Dermis blood vessel endothelial cell (primary cell): ENCODE measurements at places on chromosomes 2 and 18. TPM values are rescaled to one million over a fixed set of nuclear protein-coding genes. Genes with fewer than 3 reads are reported as not detected.

DNA sequence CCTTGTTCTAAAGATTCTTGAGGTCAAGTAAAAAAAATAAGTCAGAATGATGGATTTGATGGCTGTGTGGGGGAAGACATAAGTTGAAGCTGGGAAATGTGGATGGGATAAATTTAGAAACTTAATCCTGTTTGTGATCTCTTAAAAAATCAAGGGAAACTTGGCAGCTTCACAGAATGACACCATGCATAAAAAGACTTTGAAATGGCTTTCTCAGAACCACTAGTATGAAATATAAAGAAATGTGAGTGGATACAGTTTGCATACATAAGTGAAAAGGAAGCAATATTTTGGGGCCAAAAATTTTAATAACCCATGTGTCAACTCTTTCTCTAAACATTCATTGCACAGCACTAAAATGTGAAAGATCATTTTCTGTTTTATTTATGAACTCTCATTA is 21.7 kb downstream of the CDH19 start:
- DNase-seq = no peak

CYP1B1 gene
- 2.7 and 5.6 TPM in 2 replicates for total RNA-seq

DNA sequence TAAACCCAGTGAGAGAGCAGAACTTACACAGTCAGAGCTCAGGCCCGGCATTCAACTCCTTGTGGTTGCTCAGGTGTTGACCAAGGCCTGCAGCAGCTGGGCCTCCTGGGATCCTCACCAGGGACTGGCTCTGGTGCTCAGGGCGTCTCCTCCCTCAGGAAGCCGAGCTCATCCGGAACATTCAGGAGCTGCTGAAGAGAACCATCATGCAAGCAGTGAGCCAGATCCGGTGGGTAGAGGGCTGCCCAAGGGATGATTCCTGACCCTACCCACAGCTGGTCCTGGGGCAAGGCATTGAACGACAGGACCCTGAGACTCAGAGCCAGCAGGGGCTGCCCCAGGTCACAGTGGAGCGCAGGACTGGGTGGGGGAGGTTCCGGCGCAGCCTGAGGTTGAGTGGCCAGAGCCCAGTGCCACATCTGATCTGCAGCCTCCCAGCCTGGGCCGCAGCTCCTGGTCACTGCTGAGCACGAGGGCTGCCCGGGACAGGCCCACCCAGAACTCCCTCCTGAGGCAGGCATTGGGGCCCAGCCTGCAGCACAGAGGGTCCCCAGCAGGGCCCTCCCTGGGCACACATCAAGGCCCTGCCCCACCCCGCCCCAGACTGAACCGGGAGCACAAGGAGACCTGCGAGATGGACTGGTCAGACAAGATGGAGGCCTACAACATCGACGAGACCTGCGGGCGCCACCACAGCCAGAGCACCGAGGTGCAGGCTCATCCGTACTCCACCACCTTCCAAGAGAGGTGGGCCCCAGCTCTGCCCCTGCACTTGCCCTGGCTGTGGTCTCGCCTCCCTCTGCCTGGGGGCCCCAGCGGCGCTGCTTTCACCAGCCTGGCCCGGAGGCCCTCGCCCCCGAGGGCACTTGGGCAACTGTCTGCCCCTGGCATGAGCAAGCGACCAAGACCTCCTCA is 2.4 kb downstream of the TEKT4 start:
- DNase-seq = no peak

GRCh38 chr18:46497129-46497528 is 159.9 kb downstream of the LOXHD1 start:
- DNase-seq = peak; percentile 47

GRCh38 chr2:129113776-129114175 is 795.1 kb upstream of the HS6ST1 start:
- DNase-seq = no peak

- no peak for DNase-seq
Observed at GRCh38 chr18:57584444-57584843, 2.1 kb downstream of the FECH start.

DNA sequence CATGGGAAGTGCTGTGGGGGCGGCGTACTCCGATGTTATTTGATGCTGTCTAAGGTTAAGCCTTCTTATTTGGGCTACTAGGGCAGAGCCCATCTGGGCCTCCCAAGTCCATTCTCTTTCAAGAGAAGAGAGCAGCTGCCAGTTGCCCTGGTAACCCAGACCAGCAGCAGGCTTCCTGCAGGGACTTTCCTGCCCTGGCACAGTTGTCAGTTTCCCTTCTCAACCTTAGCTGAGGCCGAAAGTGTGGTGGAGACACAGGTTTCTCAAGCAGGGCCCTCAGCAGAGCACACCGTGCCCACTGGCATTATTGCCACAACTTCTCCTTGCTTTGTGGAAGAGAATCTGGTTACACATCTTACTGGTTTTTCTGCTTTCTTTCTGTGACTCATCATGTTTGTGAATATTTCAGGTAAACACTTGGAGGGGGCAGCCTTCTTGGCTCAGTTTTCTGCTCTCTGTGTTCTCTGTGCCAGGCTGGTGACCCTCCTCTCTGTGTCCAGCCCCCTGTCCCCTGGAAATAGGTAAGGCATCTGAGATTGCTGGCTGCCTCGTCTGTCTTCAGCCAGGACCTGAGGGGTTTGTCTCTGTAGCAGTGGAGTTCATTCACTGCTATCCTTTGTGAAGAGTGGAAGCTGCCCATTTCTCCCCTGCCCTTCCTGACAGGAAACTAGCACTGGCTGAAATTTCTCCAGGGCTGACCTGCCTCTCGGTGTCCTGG is 111.0 kb downstream of the B3GNT2 start:
- peak; percentile 85 for DNase-seq

DNA sequence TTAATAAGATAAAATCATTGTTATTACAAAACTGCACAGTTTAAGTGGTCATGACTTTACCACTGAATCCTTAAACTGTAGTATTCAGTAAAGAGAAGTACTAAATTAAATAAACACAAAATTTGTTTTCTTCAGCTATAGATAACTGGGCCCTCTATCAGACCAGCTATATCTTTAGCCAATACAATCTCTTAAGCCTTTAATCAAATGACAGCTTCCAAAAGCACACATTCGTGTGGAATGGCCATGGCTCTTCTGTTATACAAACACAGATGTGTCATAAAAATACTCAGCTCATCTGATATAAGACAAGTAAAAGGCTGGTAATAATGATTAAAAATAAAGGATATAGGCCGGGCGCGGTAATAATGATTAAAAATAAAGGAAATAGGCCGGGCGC is 57.6 kb upstream of the CDKL4 start:
- no peak for DNase-seq

GRCh38 chr2:26845021-26845420 is 2.9 kb upstream of the DPYSL5 start:
- DNase-seq = no peak

GRCh38 chr2:221267773-221268425 is 304.2 kb downstream of the EPHA4 start:
- no peak for DNase-seq

DNA sequence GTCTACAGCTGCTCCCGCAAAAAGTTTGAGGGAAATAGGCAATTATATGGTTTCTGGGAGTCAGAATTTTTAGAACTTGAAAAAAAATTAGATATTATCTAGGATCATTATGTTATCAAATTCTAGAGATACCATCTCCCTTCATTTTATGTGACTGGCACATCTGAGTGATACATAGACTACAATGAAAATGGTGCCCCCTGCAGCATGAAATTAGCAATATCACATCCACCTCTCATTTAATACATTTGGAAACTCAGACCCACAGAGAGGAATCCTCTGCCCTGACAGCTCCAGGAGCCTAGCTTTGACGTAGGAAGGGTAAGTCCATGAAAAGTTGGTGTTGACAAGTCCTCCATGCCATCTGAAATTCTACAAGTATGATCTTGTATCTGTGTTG is 381.6 kb downstream of the SUCLG1 start:
- DNase-seq = peak; percentile 1

TUBA4B gene
- total RNA-seq = 0.09 TPM in 1 of 2 replicates, not detected in the other

DNA sequence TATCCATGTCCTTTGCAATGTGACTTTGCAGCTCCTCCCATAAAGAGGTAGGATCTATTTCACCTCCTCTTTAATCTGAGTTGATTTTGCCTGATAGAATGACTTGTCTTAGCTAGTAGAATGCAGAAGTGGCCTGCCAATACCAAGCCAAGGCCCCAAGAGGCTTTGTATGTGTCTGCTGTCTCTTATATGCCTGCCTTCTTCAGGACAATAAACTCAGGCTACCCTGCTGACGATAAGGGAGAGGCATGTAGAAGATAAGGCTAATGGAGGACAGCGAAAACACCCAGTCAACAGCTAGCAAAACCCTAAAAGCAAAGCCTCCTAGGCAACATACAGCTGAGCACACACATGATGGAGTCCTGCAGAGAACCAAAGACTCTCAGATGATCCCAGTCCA is 1.8 kb upstream of the ZC3H8 start:
- DNase-seq = no peak

MAL gene
- 0.88 and 4.8 TPM in 2 replicates for total RNA-seq

- DNase-seq = no peak
Observed at GRCh38 chr2:101983486-101983885, 8.3 kb upstream of the IL1R2 start.

RGPD4 gene
- total RNA-seq = not detected in 2 replicates

DNA sequence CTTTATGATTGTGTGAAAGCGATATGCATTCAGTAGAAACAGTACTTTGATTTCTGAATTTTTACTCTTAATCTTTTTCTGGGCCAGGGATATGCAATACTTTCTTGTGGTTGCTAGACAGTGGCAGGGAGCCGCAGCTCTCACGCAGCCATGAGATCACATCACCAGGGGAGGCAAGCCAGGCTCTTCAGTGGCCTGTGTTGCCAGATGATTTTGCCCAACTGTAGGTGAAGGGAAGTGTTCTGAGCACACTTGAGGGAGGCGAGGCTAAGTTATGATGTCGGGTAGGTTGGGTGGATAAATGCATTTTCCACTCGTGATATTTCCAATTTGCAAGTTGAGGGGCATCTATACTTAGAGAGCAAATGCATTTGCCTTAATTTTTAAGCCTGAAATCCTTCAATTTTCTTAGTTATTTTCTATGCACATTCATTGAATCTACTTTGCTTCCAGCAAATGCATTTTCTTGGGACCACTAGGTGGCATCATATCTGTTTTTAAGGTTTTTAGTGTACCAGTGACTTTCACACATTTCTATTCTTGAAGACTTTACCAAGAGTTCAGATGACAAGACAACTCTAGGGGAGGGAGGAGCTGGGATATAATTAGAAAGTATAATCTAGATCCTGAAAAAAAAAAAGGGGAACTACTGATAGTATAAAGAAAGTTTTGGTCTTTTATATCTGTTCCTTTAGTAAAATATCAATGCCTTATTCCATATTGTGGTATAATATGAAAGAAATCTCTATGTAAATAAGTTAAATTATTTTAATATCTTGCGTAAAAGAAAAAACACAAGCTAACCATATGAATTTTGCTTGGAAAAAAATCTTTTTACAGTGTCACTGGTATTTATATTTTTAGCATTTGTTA is 643.3 kb downstream of the SOCS6 start:
- peak; percentile 69 for DNase-seq

GRCh38 chr2:16055848-16056580 is 115.7 kb downstream of the MYCN start:
- no peak for DNase-seq

GNAL gene
- total RNA-seq = 0.51 and 0.68 TPM in 2 replicates

- peak; percentile 39 for DNase-seq
Observed at GRCh38 chr18:39799006-39799405, 2156.0 kb upstream of the PIK3C3 start.

DNA sequence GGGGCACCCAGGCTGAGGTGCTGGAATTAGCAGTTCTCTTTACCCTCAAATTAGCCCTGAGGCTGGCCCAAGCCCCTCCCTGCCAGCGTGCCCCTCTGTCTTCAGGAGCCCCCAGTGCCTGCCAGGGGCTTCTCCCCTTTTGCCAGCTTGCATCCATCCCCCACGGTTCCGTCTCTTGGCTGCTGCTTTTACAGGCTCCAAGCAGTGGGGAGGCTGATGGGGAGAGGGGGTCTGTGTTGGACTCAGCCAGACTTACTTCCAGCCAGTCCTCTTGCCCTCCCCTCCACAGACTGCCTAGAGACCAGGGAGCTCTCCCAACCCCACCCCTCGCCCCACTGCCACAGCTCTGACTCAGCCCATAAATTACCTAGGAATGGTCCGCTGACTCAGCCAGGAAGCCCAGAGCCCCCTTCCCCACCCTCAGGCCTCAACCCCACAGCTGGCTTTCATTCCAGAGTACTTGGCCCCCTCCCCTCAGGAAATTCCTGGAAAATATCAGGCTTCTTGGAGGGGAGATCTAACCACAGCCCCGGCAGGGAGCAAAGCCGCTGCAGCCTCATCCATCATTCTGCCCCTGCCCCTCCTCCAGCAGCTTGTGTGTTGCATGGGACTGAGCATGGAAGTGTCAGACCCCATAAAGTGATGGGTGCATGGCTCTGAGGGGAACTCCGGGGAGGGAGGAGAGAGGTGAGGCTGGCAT is 184.6 kb downstream of the ZFP36L2 start:
- DNase-seq = peak; percentile 93

DNA sequence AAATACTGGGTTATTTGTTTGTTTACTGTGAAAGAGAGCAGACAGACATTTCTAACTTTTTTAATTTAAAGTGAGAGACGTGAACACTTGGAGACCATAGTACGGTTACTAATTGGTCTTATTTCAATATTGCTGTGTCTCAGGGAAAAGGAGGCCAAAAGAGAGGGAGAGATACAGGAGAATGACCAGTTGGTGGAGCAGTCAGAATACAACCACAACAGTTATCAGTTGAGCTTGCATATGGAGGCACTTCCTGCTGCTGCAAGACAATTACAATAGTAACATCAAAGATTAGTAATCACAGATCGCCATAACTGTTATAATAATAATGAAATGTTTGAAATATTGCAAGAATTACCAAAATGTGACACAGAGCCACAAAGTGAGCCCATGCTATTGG is 58.2 kb downstream of the TWSG1 start:
- DNase-seq = peak; percentile 10

- DNase-seq = peak; percentile 28
Observed at GRCh38 chr2:26043862-26044696, 10.2 kb downstream of the RAB10 start.

PTPRN gene
- total RNA-seq = 0.17 TPM in 1 of 2 replicates, not detected in the other

AMER3 gene
- total RNA-seq = not detected in 2 replicates

GRCh38 chr2:28296243-28296642 is 96.4 kb upstream of the FOSL2 start:
- peak; percentile 26 for DNase-seq

- DNase-seq = no peak
Observed at GRCh38 chr2:156189584-156189983, 142.9 kb downstream of the NR4A2 start.

XPO1 gene
- 186 and 254 TPM in 2 replicates for total RNA-seq

TMEM247 gene
- not detected in 2 replicates for total RNA-seq

DNA sequence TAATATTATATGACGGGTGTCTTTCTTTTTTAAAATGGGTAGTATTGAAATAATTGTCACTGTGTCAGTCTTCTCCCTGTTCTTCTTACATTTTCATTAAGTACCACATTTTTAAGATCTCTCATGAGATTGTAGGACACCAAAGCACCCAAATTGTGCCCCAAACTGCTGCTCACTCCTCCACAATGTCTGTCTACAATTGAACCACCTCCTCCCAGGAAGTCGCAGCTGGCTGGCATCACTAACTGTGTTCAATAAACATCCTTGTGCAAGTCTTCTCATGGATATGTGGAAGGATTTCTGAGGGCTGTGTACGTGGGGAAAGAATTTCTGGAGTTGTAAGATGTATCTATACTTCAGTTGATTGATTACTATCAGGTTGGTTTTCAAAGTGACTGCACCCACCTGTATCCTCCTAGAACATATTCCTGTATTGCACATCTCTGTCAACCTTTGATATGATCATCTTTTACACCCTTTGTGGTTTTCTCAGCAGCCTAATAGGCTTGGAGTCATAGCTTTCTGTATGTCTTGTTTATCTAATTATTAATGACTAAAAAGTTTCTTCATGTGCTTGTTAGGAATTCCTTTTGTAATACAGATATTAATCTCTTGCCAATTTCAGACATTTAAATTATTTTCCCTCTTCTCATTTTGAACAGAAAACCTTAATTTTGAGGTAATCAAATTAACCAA is 774.9 kb downstream of the RNF144A start:
- no peak for DNase-seq
